ENCODE measurements at places on chromosomes 12 and 14. TPM values are rescaled to one million over a fixed set of nuclear protein-coding genes. Genes with fewer than 3 reads are reported as not detected.

GRCh38 chr12:24541193-24541871 is 407.6 kb downstream of the BCAT1 start:
- no peak overlapping the region for H3K27ac ChIP-seq
- no peak overlapping the region for H3K4me3 ChIP-seq
- no peaks in the 10 kb centered on the region for H3K27me3 ChIP-seq
- no peaks in the 10 kb centered on the region for H3K36me3 ChIP-seq
- no peak for DNase-seq
- no peaks in the 10 kb centered on the region for H3K4me1 ChIP-seq

- peak; percentile 54 for DNase-seq
- peaks cover 49% of the 10 kb centered on the region for H3K4me1 ChIP-seq
- peak overlapping the region; percentile 88 for H3K4me3 ChIP-seq
- H3K36me3 ChIP-seq = peaks cover 41% of the 10 kb centered on the region
- peak overlapping the region; percentile 92 for H3K27ac ChIP-seq
Measured at GRCh38 chr12:123389560-123390351, 5.8 kb downstream of the KMT5A start.

- DNase-seq = no peak
- peak overlapping the region; percentile 87 for H3K27ac ChIP-seq
- H3K36me3 ChIP-seq = no peaks in the 10 kb centered on the region
- peaks cover 14% of the 10 kb centered on the region for H3K4me1 ChIP-seq
- no peak overlapping the region for H3K4me3 ChIP-seq
- H3K27me3 ChIP-seq = no peaks in the 10 kb centered on the region
Measured at GRCh38 chr12:29561664-29562071, 64.2 kb upstream of the OVCH1 start.

The NRIP2 gene
- total RNA-seq = 2.4 TPM

DNA sequence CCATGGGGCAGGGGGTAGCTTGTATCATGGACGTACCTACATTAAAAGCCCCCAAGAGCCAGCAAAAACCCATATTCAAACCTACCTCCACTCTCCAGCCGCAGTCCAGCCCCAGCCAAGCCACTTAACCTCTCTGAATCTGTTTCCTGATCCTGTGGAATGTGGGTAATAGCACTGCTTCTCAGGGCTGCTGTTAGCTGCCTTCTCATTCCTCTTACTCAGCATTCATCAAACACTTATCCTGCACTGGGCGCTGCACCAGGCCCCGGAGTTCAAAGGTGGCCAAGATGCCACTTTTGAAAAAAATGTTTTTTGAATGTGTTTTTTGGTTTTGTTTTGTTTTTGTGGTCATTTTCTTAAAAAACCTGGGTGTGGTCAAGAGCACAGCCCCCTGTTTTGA is 237.4 kb downstream of the CHST11 start:
- no peak overlapping the region for H3K4me3 ChIP-seq
- no peak overlapping the region for H3K27ac ChIP-seq
- no peaks in the 10 kb centered on the region for H3K27me3 ChIP-seq

The IFNG-AS1 gene
- total RNA-seq = not detected

DNA sequence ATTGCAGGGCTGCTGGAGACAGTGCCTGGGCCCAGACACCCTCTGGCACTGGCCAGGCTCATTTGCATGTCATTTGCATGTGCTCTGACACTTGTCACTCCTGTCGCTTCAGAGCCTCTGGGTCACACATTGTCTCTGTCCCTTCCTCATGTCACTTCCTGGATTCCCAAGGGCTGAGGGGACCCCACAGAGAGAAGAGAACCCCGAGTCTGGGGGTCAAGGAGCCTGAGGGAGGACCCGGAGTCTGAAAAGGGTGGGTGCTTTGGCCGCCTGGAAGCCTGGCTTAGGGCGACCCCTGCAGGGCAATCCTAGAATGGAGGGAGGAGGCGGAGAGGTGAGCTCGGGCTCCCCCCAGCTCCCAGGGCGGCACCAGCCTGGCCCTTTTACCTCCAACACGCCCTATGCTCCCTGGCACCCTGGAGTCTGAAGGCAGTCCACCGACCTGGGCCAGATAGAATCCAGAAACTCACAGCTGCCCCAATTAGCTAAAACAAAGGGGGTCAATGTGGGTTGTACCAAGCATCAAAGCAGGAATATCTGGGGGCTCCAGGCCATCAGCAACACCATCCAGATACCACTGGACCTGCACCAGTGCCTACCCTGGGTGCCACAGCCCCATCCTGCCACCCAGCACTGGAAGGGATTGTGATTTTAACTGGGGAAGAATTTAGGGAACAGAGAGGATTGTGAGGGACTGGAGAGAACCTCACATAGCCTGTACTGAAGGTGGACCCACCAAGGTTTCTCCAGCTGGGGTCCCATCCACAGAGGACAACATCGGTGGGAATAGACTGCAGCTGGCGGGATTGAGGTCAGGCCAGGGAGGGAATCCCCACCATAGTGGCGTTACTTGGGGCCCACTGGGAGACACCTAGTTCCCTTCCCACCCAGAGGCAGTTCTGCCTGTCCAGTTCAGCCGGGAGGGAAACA is 21.8 kb upstream of the KRT78 start:
- peak; percentile 77 for DNase-seq
- no peaks in the 10 kb centered on the region for H3K36me3 ChIP-seq
- no peak overlapping the region for H3K4me3 ChIP-seq
- peak overlapping the region; percentile 19 for H3K27ac ChIP-seq
- no peaks in the 10 kb centered on the region for H3K27me3 ChIP-seq
